Heart right ventricle (tissue), 16 donors: ENCODE measurements at places on chromosomes 11 and 22. TPM values are rescaled to one million over a fixed set of nuclear protein-coding genes. Genes with fewer than 3 reads are reported as not detected.

- DNase-seq: no peak
These were observed 257.4 kb upstream of the LRRC4C start for GRCh38 chr11:41716862-41717261.

Gene TSPAN18
- total RNA-seq: 74.2 TPM

Gene CEND1
- total RNA-seq: 0.38 TPM

Gene CEP126
- 1.4 TPM for total RNA-seq

DNA sequence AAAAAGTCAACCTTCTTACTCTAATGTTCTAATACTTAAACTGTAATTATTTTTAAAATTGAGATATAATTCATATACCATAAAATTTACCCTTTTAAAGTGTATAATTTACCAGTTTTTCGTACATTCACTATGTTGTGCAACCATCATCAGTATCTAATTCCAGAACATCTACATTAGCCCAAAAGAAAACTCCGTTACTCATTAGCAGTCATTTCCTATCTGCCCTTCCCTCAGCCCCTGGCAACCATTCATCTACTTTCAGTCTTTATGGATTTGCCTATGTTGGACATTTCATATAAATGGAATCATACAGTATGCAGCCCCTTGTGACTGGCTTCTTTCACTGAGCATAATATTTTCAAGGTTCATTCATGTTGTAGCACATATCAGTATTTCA lies 22.2 kb downstream of the SGSM3 start:
- no peak for DNase-seq

DNA sequence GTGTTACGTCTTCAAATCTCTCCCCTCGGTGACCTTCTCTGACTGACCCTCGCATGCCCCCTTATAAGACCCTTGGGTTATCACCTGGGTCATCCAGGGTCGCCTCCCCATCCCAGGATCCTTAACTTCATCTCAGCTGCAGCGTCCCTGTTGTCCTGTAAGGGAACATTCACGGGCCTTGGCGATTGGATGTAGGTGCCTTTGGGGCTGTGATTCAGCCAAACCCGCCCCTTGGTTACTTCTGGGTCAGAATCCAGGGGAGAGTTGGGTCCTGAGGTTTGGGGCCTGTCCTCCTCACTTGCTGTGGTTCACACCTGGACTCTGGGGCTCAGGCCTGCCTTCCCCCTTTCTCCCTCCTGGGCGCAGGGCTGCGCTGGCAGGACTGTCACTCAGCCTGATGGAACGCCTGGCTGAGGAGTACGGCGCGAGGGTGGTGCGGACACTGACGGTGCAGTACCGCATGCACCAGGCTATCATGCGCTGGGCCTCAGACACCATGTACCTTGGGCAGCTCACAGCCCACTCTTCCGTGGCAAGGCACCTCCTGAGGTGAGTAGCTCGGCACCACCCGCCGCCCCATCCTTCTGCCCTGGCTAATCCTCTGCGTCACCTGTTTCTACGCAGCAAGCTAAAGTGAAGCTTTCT lies 29.4 kb downstream of the IGHMBP2 start:
- DNase-seq: no peak
